NCI-H526 (cell line): ENCODE measurements at places on chromosomes 2 and 18.

DNA sequence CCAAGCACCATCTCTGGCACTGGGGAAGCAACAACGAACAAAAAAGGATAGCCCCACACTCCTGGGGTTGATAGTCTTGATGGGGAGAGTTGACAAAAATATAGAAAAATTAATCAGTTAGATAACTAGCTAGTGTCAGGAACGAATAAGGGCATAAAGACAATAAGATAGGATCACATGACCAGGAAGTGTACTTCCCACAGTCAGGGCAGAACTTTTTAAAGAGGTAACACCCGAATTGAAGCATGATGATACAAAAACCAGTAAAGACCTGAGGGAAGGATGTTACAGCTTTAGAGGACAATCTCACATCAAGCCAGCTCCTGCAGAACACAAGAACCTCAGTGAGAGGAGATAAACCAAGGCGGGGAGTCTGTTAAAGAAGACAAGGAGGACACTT lies 295.4 kb upstream of the CRIM1 start:
- no peak for DNase-seq

DNA sequence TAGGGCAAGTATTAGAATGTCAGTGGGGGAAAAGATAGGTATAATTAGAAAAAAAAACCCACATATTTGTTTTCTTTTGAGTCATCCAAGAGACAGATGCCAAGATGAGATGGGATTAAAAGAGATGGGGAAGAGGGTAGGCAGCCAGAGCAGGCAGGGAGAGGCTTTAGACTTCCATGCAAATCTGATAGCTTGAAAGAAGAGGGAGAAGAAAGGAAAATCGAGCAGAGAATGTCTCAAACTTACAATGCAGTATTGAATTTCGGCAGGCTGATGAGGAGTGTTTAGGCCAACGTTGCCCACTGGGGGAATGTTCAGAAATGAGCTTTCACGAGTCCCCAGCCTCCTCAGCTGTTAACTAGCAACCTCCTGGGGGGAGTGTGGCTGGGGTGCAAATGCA lies 91.3 kb downstream of the SPATS2L start:
- DNase-seq, result no peak

DNA sequence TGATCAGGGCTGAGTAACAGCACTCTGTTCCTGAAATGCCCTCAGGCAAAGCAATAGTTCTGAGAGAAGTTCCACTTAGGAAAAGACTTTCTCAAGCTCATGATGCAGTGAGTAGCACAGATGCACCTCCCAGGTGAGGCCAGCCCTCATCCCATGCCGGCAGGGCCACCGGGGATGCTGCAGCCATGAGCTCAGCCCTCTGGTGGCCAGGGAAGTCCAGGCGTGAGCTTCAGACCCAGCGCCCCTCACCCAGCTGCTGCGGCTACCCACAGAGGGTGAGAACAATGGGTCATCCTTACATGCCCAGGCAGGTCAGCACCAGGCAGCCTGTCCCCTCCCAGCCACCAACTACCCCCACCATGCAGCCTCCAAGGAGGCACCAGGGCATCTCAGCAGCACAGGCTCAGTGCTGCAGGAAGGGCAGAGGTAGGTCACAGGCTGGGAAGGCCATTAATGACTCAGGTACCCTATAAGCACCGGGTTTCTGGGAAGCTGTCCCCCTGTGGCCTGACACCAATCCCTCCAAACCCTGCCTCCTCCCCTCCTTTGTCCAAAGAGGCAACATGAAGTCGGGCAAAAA lies 50.6 kb downstream of the TTC32 start:
- DNase-seq, result no peak

- no peak for DNase-seq
Observed at GRCh38 chr2:241858206-241859016, at the start of gene PDCD1. Gene PDCD1, minus strand, starts transcription at chr2:241858894. Its CDS starts 56 bp downstream, at chr2:241858838.

DNA sequence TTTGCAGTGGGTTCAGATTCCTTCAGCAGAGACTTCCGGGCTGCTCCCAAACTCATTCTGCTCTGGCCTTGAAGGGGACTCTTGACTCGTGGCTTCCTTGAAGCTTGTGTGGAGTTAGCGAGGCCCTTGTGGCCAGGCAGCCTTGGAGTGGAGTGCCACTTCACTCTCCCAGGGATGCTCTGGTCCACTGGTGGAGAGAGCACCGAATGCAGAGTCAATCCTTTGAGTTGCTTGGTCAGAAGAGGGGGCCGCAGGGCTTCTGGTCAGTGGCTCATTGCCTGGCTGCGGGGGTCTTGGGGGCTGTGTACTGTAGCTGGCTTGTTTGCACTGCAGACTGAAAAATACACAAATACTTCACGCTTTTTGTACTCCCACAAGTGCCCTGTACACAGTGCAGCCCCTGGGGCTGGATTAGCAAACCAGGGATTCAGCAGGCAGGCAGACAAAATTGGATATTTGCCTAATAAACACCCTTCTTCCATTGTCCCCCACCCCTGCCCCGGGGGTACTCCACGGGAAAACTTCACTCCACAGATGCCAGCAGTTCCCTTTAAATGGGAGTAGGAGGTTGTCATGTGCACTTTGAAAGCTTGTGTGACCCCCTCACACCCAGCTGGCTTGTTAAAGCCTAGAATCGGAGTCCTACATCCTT lies 3.2 kb downstream of the GLI2 start:
- no peak for DNase-seq

DNA sequence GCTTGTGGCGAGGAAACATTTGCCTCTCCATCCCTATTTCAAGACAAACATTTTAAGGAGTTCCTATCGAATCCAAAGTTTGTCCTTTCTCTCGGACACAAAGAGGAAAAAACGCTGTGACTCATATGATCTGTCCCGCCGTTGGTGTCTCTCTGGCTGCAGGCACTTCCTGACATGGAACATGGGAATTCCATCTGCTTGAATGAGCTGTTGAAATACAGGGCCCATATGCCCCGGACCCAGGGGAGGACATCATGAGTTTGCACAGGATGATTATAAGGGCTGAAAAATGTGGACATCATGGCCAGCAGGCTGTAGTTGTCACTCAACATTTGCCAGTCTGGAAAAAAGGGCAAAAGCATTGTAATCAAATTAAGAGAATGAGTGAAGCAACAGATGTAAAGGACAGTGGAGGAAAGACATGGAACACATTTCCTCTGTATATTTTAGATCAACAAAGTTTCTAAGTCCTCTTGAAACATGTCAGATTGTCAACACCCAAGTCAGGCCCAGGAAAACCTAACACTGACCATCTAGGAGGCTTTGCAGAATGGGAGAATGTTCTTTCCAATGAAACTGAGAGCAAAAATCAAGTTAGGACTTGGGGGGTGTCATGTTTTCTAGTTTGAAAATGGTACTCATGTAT lies 103.2 kb upstream of the SMIM21 start:
- no peak for DNase-seq

- no peak for DNase-seq
Observed at GRCh38 chr2:39124746-39125057, 3.9 kb upstream of the SOS1 start.

DNA sequence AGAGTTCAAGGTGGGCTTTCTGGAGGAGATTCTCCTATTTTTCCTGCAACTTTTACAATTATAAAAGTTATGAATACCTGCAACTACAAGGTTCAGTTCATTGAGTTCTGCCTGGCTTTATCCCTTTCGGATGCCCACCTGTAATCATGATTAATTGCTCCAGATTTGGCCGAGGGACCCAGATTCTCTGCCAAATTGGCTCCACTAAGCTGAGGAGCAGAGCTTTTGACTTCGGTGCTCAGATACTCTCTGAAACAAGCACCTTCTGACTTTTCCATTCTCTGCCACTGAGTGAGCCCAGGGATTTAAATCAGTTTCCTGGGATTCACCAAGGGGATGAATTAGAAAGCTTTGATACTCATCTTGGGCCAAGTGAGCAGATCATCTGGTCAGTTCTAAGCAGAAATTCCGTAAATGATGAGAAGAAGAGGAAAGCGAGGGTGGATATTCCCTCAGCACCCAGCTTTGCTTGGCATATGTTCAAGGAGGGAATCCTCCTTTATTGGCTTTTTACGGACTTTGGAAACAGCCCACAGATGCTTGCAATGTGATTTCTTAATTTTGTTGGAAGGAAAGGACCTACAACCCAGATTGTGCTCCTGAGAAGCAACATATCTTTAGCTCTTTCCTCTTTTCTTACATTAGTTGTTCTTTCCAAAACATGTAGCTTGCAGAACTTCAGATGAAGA lies 179.2 kb downstream of the SETBP1 start:
- DNase-seq, result no peak

DNA sequence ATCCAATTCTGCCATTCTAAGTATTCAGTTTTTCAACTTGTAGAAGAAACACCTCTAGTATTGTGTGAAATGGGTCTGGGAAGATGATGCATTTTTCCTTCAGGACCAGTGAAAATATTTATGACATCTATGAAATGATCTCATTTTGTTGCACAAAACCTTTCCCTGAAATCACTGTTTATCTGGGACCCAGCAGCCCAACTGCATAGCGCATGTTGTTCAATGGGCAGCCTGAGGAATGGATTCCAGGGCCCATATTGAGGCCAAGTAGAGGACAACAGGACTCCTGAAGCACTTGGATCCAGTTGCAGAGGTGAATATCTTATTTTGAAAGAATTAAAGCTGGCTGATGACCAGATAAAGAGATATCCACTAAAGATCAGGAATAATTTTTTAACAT lies 7.3 kb downstream of the RBMS1 start:
- no peak for DNase-seq

DNA sequence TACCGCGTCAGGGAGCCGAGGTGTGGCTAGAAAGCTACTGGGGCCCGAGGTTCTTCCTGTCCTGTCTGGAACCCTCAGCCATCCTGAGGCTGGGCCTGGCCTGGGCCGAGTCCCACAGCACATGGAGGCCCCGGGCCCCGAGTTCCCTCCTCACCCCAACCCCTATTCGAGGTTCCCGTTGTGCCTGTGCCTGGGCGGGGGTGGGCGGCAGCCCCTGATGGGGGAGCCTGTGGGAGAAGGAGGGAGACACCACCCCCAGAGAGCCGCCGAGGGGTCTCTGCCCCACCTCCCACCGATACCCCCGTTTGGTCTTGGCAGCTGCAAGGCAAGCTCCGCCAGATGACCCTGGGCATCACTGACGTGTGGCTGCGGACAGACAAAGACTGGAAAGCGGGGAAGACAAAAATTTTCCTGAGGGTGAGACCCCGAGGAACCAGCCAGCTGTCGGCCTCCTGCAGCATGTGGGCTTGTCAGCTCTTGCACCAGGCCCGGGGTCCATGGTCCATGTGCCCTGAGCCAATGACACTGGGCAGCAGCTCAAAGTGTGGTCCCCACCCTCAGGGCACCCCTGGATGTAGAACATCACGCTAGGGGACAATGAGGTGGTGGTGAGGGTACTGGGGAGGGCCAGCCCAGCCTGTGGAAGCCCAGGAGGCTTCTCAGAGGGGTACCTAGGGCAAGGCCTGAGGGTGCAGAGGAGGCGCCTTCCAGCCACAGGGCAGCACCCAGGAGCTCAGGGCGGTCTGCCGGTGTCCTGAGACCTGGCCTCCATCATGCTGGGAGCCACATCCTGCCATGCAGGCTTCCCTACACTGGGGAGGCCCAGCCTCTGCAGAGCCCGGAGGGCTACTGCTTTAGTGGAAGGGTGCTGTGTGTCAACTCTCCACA lies 52.5 kb upstream of the GPR17 start:
- DNase-seq, result no peak
